Stimulated activated CD4-positive, alpha-beta T cell treated with anti-CD3 and anti-CD28 coated beads, Interleukin-1b, Interleukin-23, amount 100 ng/mL, for 1 hour (primary cell): ENCODE measurements at places on chromosomes 16 and 17.

DNA sequence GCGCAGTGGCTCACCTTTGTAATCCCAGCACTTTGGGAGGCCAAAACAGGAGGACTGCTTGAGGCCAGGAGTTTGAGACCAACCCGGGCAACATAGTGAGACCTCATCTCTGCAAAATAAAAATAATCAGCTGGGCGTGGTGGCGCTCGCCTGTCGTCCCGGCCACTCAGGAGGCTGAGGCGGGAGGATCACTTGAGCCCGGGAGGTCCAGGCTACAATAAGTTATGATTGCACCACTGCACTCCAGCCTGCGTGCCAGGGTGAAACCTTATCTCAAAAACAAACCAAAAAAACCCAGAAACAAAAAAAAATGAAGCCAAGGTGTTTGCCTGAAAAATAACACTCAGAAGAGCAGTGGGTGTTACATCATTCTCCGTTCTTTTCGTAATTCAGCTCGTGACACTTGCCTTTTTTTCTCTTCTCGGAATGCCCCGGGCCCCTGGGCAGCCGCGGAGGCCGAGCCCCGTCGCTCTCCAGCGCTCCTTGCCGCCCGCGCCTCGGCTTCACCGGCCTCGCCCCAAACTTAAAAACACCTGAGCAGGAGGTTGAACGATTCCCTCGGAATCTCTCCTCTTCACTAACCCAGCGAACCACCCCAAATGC is 17.0 kb downstream of the PRCD start:
- DNase-seq, result no peak

- no peak for DNase-seq
These were observed 178.8 kb downstream of the BANP start for GRCh38 chr16:88130016-88130415.

DNA sequence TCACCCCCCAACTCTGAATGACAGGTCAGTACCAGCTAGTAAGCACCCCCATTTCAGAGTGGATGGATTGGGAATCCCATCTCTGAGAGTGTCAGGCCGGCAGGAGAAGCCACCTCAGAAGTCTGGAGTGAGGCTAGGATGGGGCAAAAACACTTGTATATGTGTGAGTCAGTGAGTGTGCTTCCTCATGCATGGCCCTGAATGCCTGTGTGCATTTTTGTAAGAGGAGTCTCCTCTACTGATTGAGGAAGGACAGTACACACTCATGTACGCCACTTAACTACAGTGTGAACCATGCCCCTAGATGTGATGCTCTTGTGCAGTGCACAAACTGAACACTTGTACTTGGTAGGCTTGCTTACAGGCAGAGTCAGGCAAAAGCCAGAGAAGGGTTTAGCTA is 22.3 kb upstream of the NAGS start:
- no peak for DNase-seq

DNA sequence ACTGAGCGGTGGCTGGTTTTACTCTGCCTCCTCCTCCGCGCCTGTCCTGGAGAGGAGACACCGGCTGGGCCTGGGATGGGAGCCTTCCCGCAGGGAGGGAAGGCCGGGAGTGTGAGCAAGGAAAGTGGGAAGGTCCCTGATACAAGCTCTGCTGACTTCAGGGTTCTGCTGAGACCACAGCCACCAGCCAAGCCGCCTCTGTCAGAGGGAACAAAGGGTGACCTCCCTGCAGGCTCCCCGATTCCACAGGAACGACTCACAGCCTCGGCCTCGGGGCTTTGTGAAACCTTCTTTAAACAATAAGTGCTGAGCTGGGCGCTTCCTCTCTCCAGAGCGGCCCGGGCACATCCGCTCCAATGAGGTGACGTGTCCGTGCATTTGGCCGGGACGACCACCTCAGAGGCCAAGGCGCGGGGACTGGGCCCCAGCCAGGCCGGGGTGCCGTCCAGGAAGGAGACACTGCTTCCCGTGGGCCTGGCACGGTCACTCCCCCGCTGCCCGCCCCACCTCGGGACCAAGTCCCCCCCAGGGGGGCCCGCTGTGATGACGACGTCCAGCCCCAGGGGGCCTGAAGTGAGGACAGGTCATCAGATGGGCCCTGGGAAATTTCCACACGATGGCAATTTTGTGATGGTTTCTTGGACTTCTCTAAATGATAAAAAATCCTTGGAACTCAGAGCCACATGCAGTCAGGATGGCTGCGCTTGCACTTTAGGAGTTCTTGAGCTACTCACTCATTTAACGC is 11.8 kb upstream of the CIBAR2 start:
- DNase-seq, result no peak

GRCh38 chr17:69900829-69901228 is 174.2 kb upstream of the KCNJ16 start:
- DNase-seq, result no peak

DNA sequence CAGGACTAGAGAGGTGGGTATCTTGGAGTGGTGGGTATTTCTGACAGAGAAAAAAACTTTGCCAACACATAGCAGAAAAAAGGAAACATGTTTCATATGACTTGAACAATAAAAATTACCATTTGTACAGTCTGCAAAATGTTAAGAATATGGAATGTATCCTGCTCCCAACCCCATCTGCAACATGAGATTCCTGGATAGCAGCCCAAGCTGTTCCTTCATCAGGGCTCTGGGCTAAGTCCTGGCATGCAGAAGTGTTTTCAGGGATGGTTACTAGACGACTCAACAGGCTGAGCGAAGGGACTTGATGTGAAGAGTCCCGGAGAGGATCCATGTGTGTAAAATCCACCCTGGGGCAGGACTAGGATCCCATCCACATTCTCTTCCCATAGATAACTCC is 121.0 kb upstream of the IRX3 start:
- no peak for DNase-seq

DNA sequence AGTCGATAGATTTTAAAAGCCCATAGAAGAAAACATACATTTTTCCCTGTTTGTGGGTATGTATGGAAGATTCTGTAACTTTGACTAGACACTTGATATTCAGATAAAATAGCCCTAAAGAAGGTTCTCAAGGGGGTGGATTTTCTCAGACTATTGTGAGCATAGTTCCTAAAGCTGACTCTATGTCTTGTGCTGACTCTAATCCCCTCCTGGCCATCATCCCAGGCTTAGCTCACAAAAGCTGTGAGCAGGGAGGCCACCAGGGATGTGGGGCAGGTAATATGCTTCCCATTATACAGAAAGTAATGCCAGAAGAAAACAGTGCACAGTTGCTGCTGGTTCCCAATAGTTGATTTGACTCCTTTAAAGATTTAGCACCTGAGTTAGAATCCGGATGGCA is 32.0 kb downstream of the CDH13 start:
- no peak for DNase-seq
